Cardiac muscle cell (in vitro differentiated cells and primary cell): ENCODE measurements at places on chromosomes 7 and 10. TPM values are rescaled to one million over a fixed set of nuclear protein-coding genes. Genes with fewer than 3 reads are reported as not detected.

The EN2 gene
- total RNA-seq: not detected in 2 replicates

The DNAAF5 gene
- total RNA-seq: 76.7 and 93.8 TPM in 2 replicates

DNA sequence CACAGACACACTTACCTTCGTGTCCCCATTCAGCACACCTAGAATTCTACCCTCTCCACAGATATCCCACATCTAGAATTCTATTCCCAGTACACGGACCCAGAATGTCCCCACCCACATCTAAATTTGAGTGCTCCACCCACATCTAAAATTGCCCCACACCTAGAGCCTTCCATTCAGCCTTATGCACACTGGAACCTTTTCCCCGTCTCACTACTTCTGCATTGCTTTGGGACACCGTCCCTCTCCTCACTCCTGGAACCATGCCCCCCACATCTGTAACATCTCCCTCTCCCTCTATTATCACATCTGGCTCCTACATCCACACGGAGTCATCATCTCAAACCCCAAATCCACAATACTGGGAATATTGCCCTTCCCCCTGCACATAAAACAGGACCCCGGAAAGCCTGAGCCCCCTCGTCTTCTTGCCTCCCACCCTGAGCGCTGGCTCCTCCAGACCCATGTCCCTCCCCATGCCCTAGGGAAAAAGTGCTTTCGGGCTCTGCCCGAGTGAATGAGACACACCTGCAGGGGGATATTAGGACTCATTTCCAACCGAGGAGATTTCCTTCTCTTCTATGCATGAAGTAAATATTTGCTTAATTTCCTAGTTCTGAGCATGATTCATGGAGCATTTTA is 125.8 kb upstream of the UNC5B start:
- DNase-seq: no peak
- H3K4me3 ChIP-seq: no peak overlapping the region
- no peaks in the 10 kb centered on the region for H3K27me3 ChIP-seq

DNA sequence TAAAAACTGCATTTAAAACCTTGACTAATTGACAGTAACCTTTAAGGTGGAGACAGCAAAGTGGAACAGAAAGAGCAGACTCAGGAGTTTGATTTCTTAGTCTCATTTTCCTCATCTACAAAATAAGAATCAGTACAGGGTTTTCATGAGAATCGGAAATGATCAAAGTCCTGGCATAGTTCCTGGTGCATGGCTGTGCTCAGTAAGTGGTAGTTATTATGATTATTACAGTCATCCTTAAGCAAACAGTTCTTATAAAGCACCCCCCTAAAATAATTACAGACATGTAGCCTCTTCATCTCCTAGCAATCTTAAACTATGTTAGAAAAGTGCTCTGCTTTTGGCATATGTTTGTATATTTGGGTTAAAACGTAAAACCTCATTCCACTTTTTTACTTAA is 18.0 kb downstream of the NEBL start:
- H3K4me3 ChIP-seq: no peak overlapping the region
- peaks cover 84% of the 10 kb centered on the region for H3K36me3 ChIP-seq
- peaks cover 7% of the 10 kb centered on the region for H3K4me1 ChIP-seq
- no peaks in the 10 kb centered on the region for H3K27me3 ChIP-seq

GRCh38 chr7:7751243-7752092 is 33.1 kb upstream of the RPA3 start:
- no peak overlapping the region for H3K4me3 ChIP-seq
- no peaks in the 10 kb centered on the region for H3K27me3 ChIP-seq
- H3K36me3 ChIP-seq: no peaks in the 10 kb centered on the region
- peaks cover 3% of the 10 kb centered on the region for H3K4me1 ChIP-seq
- no peak for DNase-seq
- H3K27ac ChIP-seq: no peak overlapping the region
